ENCODE measurements at places on chromosomes 2 and 18.

GRCh38 chr2:67489396-67489795, 92.3 kb downstream of the ETAA1 start:
- DNase-seq = no peak

GRCh38 chr2:240168546-240169361, 28.3 kb upstream of the OTOS start:
- DNase-seq = no peak

DNA sequence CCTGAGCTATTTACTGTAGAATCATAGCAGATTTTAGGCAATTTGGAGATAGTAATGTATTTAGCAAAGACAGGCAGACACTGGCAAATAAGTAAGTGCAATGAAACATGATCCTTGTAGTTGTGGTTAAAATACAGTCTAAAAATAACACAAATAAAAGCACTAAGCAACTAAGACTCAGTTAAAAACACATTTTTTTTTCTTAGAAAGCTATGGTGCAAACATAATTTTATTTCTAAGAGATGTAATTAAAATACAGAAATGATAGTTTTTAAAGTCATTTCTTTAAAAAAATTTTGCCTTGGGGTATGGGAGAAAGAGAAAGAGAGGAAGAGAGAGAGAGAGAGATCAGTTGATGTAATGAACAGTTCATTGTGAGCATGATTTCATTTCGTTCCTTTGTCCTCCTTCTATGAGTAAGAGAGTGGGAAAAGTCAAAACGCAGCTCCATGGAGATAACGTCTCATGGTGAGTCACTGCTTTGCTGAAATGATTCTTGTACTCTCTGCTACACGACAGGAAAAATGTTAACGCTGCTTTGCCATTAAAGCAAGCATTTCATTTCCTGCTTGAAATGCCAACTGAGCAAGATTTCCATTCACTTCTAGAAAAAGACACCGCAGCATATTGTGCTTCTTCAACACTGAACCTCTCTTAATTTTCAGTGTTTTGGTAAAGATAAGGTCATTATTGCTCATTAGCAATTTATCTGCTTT, 61.3 kb upstream of the PGAP1 start:
- DNase-seq = no peak

- DNase-seq = no peak
Measured at GRCh38 chr2:38474021-38474456, 97.0 kb upstream of the ATL2 start.

- DNase-seq = no peak
Measured at GRCh38 chr2:9764153-9764778, 79.0 kb upstream of the TAF1B start.

DNA sequence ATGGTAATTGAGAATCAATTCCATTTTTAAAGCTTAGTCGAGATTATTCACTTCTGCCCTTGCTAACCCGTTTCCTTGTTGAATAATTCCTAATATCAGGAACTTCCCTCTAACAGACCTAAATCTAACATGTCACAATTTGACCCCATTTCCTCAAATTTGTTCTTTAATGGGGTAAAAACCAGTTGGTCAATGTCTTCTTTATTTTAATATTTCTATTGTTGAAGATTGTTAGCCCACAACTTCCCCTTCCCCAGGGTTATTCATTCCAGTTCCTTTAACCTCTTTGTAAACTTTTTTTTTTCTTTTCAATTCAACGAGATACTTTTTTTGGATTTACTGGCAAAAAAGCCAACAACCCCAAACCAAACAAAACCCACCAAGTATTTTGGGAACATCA, 7.3 kb downstream of the TNFRSF11A start:
- DNase-seq = no peak

DNA sequence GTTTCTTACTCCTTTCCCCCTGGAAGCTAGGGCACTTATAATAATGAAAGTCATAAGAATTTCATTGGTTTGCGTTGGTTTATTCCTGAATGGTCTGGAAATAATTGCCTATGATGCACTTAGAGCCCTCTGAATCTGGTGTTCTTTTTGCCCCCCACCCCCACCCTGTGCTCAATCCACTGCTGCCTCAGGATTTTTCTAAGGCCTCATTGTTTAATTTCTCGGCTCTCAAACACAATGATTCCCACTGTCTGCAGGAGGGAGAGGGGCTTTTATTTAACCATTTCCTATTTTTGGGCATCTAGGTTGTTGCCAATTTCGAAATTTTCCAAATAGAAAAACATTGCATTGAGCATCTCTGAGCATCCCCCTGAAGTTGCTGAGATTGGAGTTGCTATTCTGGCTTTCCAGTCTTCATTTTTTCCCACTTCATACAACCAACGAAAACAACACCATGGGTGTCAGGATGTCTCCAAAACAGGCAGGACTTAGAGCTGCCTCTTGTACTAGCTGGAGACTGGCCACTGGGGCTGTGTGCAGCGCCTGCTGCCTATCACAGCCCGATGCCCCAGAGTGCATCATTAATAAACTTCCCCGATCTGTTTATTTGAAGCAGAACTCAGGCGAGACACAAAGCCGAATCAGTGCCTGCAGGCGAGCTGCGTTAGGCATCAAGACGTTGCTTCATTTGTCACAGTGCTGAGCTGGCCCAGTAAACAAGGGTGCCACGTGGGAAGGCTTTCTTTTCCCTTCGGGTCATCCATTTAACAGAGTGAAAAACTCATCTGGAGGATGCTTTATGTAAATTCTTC, 1.8 kb upstream of the PCARE start:
- no peak for DNase-seq

DNA sequence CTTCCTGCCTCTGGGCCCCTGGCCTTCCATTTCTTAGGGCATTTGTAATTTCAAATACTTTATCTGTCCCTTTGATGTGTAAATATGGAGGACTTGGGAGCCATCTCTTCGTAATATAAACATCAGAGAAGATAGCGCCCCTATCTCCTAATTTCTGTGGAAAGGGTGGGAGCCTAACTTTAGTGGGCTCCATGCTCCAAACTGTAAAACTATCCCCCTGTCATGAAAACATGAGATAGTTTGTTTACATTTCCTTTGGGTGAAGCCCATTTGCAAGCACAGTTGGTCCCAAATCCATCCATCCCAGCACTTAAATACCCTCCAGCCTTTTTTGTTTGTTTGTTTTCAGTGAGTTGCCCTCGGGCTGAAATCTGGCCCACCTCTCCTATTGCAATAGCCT, 782.6 kb upstream of the FSHR start:
- no peak for DNase-seq
